ENCODE measurements at places on chromosomes 12 and 14. TPM values are rescaled to one million over a fixed set of nuclear protein-coding genes. Genes with fewer than 3 reads are reported as not detected.

- DNase-seq: no peak
These were observed 136.8 kb downstream of the TPH2 start for GRCh38 chr12:72075401-72075800.

DNA sequence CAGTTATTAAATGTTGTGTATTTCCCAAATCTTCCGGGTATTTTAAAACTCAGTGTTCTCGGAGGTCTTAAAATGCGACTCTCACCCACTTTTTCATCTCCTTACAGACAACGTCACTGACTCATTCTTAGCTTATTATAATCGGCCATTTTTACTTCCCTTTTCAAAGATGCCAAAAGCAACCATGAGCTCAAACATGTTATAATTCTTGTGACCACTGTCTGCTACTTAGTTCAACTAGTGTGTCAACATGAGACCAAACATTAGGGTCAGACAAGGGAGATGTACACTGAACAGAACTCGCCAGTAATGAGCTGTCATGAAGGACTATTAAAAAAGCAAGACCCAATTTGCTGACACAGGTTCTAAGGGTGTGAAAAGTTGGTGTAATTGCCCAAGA, 4.2 kb upstream of the GRIP1 start:
- no peak for DNase-seq

DNA sequence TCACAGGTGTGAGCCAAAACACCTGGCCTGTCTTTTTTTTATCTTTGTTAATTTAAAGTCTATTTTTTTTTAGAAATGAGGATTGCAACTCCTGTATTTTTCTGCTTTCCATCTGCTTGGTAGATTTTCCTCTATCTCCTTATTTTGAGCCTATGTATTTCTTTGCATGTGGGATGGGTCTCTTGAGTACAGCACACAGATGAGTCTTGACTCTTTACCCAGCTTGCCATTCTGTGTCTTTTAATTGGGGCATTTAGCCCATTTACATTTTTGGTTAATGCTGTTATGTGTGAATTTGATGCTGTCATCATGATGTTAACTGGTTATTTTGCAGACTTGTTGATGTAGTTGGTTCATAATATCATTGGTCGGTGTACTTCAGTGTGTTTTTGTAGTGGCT, 317.4 kb downstream of the IPO8 start:
- DNase-seq: no peak

BMAL2 gene
- total RNA-seq: 102 TPM

GRCh38 chr12:121061831-121062230, 22.8 kb upstream of the OASL start:
- DNase-seq: no peak

VDR gene
- total RNA-seq: 3.4 TPM

GRCh38 chr12:132524405-132524804, 34.5 kb downstream of the FBRSL1 start:
- peak; percentile 94 for DNase-seq

- peak; percentile 65 for DNase-seq
These were observed 28.5 kb downstream of the ACTR6 start for GRCh38 chr12:100229036-100229635.

GRCh38 chr14:105180592-105181548, at the start of gene NUDT14:
NUDT14 (minus strand) TSS chr14:105181312; CDS start chr14:105181209, 103 bp downstream.
- DNase-seq: no peak

GRCh38 chr12:111664961-111665865, 20.5 kb downstream of the BRAP start:
- DNase-seq: no peak

GRCh38 chr12:116150001-116150400, 127.5 kb downstream of the MED13L start:
- DNase-seq: no peak

GRCh38 chr14:61174441-61174891, 106.7 kb downstream of the TMEM30B start:
- no peak for DNase-seq

GRCh38 chr12:53816360-53817020, 64.7 kb upstream of the CISTR start:
- DNase-seq: peak; percentile 51

DNA sequence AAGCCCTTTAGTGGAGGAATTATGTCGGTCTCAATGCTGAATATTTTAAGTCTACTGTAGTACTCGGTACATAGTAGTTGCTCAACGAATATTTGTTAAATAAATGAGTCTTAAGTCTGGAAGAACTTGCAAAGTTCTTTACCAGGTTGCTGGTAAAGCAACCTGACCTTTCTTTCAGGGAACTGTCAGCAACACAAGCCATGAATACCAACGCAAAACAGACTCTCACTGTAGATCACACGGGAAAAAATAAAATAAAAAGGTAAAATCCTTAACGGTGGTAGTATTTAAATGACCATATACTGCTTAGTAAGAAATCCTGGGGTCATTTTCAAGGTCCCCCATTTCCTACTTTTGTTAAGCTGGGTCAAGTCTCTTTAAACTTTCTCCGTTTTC, 447 bp upstream of the NUBPL start:
- DNase-seq: no peak
